Lung microvascular endothelial cell (primary cell): ENCODE measurements at places on chromosomes 2 and 18. TPM values are rescaled to one million over a fixed set of nuclear protein-coding genes. Genes with fewer than 3 reads are reported as not detected.

HRH4 gene
- total RNA-seq = not detected in 2 replicates

MTIF2 gene
- total RNA-seq = 21.2 and 24.0 TPM in 2 replicates

SPAST gene
- total RNA-seq = 22.2 and 26.8 TPM in 2 replicates

CIB4 gene
- not detected in 2 replicates for total RNA-seq

LYPD1 gene
- total RNA-seq = 1.1 and 1.2 TPM in 2 replicates

RBM44 gene
- total RNA-seq = 0.22 and 0.60 TPM in 2 replicates

GPR148 gene
- not detected in 2 replicates for total RNA-seq

CLASP1 gene
- 25.5 and 31.9 TPM in 2 replicates for total RNA-seq

TOGARAM2 gene
- total RNA-seq = under 0.01 TPM in 2 replicates

DSG1 gene
- total RNA-seq = not detected in 2 replicates

VWC2L gene
- total RNA-seq = not detected in 2 replicates

PJVK gene
- total RNA-seq = 0.20 and 0.44 TPM in 2 replicates

ANKRD23 gene
- 0.44 and 0.79 TPM in 2 replicates for total RNA-seq

RSAD2 gene
- 0.20 and 0.22 TPM in 2 replicates for total RNA-seq

CNTNAP5 gene
- not detected in 2 replicates for total RNA-seq

BAZ2B gene
- 45.8 and 68.8 TPM in 2 replicates for total RNA-seq

HOXD8 gene
- 15.5 and 27.4 TPM in 2 replicates for total RNA-seq
